ENCODE measurements at places on chromosomes 5 and 9. TPM values are rescaled to one million over a fixed set of nuclear protein-coding genes. Genes with fewer than 3 reads are reported as not detected.

The PCDHB7 gene
- total RNA-seq: not detected

The PCDHGC5 gene
- 1.1 TPM for total RNA-seq

The EQTN gene
- 0.14 TPM for total RNA-seq

The TMEM252 gene
- not detected for total RNA-seq

The ANKRD20A1 gene
- under 0.01 TPM for total RNA-seq

The PLAC8L1 gene
- not detected for total RNA-seq

The SREK1IP1 gene
- total RNA-seq: 21.5 TPM

The IL7R gene
- 0.50 TPM for total RNA-seq

The FBN2 gene
- 182 TPM for total RNA-seq

The C5orf52 gene
- not detected for total RNA-seq
